Activated B cell treated with CpG ODN at 0.5 μM for 24 hours (primary cell): ENCODE measurements at places on chromosomes 5 and 9. TPM values are rescaled to one million over a fixed set of nuclear protein-coding genes. Genes with fewer than 3 reads are reported as not detected.

Gene RGS7BP
- total RNA-seq, result not detected in 2 replicates

Gene ARHGEF37
- 0.88 and 1.1 TPM in 2 replicates for total RNA-seq

Gene PCDHB15
- not detected in 2 replicates for total RNA-seq

Gene KIF3A
- 9.2 and 9.8 TPM in 2 replicates for total RNA-seq

DNA sequence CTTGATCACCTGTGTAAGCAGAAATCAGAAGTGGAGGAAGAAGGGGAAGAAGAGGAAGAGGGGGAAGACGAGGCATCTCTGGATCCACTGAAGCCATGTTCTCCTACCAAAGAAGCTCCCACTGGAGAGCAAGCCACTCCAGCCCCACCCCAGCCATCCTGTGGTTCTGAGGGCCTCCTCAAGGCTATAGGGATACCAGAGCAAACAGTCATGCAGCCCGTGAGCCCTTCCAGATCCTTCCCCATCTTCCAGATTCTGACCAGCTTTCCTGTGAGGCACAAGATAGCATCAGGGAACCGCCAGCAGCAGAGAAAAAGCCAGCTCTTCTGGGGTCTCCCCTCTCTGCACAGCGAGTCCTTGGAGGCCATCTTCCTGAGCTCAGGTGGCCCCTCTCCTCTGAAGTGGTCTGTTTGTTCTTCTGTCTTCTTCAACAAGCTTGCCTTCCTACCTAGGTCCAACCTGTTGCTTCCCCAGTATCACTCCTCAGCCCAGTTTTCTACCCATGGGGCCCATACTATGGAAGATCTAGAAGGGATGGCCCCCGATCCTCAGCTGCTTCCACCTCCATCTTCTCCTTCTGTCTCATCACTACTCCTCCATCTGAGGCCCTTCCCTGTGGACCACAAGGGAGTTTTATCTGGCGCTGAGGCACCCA is 29.4 kb downstream of the VCP start:
- H3K4me1 ChIP-seq, result no peaks in the 10 kb centered on the region
- H3K27ac ChIP-seq, result no peak overlapping the region
- no peaks in the 10 kb centered on the region for H3K27me3 ChIP-seq
- DNase-seq, result no peak
- H3K36me3 ChIP-seq, result peaks cover 26% of the 10 kb centered on the region
- H3K4me3 ChIP-seq, result no peak overlapping the region

GRCh38 chr5:74304536-74304935 is 336.0 kb downstream of the ENC1 start:
- no peak for DNase-seq
- H3K27ac ChIP-seq, result no peak overlapping the region
- H3K36me3 ChIP-seq, result no peaks in the 10 kb centered on the region
- no peak overlapping the region for H3K4me3 ChIP-seq
- no peaks in the 10 kb centered on the region for H3K4me1 ChIP-seq

Gene MELK
- total RNA-seq, result 0.76 and 1.2 TPM in 2 replicates

Gene SLC35D2
- total RNA-seq, result 9.3 and 10.9 TPM in 2 replicates

GRCh38 chr5:36301858-36302603 is at the start of gene RANBP3L:
Gene RANBP3L, minus strand, starts transcription at chr5:36301902. Its CDS starts 486 bp downstream, at chr5:36301416.
- H3K27me3 ChIP-seq, result peaks cover 2% of the 10 kb centered on the region
- peaks cover 5% of the 10 kb centered on the region for H3K4me1 ChIP-seq
- H3K36me3 ChIP-seq, result no peaks in the 10 kb centered on the region
- H3K4me3 ChIP-seq, result no peak within 1 kb of the TSS

GRCh38 chr5:180624587-180624986 is 24.8 kb downstream of the FLT4 start:
- DNase-seq, result no peak
- no peak overlapping the region for H3K27ac ChIP-seq
- no peaks in the 10 kb centered on the region for H3K36me3 ChIP-seq
- H3K4me1 ChIP-seq, result no peaks in the 10 kb centered on the region
- H3K4me3 ChIP-seq, result no peak overlapping the region

DNA sequence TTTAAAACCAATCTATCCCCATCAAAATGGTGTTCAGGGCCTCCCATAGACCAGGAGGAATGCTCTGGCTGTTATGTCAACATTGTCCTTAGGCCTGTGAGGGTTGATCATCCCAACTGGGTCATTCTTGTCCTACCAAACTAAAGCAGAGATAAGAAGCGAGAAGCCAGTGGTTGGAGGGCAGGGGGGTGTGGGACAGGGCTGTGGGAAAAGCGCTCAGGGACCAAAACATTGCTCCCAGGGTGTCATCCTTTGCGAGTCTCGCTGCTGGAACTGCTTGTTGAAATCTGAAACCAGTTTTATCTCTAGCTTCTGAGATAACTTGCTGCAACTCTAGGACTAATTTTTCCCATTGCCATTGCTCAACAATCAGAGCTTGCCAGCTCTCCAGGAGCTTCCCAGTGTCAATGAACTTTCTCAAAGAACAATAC is 48.1 kb downstream of the SPATA31C2 start:
- no peaks in the 10 kb centered on the region for H3K4me1 ChIP-seq
- H3K27me3 ChIP-seq, result no peaks in the 10 kb centered on the region
- no peak overlapping the region for H3K27ac ChIP-seq
- H3K4me3 ChIP-seq, result no peak overlapping the region

Gene SPATA31A3
- not detected in 2 replicates for total RNA-seq

Gene SLC25A2
- 2.6 and 3.9 TPM in 2 replicates for total RNA-seq

Gene ACSL6
- total RNA-seq, result 0.05 and 0.20 TPM in 2 replicates

Gene TMEM252
- total RNA-seq, result not detected in 2 replicates

DNA sequence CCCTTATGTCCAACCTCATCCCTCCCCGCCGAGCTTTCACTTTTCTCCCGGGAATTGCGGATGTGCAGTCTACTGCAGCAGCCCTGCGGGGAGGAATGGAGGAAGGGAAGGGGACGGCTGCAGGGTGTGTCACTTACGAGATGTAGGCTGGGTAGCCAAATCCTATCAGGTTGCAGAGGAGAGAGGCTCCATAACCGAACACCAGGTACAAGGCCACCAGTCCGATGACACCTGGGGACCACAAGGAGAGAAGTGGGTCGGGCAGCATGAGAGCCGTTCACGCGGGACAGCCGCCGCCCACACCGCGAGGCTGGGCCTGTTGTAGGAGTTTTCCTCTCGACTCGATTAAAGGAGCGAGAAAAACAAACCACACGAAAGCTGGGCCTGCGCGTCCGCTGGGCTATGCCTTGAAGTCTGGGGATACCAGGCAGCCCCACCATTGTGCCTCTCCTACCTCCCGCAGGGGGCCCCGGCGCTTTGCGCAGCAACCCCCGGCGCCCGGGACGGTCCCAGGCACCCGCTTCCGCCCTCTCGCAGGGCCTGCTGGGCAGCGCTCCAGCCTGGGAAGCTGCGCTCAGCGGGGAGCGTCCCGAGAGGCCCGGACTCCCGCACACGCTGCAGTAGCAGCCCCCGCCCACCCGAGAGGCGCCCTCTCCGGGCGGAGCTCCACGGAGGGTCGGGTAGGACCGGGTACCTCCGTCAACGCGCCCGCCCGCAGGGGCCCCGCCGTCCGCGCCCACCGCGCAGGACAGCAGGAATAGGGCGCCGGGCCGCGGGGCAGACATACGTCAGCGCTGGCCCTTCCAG is 798 bp downstream of the REEP5 start:
- H3K27ac ChIP-seq, result peak overlapping the region; percentile 80
- H3K4me3 ChIP-seq, result peak overlapping the region; percentile 96
- peaks cover 38% of the 10 kb centered on the region for H3K36me3 ChIP-seq
- peak; percentile 61 for DNase-seq
- no peaks in the 10 kb centered on the region for H3K27me3 ChIP-seq

DNA sequence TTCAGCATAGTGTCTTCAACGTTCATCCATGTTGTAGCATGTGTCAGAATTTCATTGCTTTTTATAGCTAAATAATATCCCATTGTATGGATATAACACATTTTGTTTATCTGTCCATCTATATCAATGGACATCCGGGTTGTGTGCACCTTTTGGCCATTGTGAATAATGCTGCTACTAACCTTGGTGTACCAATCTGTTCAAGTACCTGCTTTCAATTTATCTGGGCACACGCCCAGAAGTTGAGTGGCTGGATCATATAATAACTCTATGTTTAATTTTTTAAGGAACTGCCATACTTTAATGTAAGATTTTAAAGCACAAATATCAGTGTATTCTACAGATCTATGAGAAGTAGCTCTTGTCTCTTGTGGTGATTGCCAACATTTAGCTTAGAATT is 43.5 kb downstream of the SCAI start:
- H3K27ac ChIP-seq, result no peak overlapping the region
- peaks cover 8% of the 10 kb centered on the region for H3K36me3 ChIP-seq
- no peaks in the 10 kb centered on the region for H3K27me3 ChIP-seq
- H3K4me3 ChIP-seq, result no peak overlapping the region
- H3K4me1 ChIP-seq, result no peaks in the 10 kb centered on the region
- DNase-seq, result no peak

Gene PHYHD1
- total RNA-seq, result 0.86 and 1.0 TPM in 2 replicates

- H3K4me1 ChIP-seq, result no peaks in the 10 kb centered on the region
- no peak overlapping the region for H3K27ac ChIP-seq
- DNase-seq, result no peak
- H3K27me3 ChIP-seq, result no peaks in the 10 kb centered on the region
Observed at GRCh38 chr5:174558190-174558589, 166.2 kb upstream of the MSX2 start.

DNA sequence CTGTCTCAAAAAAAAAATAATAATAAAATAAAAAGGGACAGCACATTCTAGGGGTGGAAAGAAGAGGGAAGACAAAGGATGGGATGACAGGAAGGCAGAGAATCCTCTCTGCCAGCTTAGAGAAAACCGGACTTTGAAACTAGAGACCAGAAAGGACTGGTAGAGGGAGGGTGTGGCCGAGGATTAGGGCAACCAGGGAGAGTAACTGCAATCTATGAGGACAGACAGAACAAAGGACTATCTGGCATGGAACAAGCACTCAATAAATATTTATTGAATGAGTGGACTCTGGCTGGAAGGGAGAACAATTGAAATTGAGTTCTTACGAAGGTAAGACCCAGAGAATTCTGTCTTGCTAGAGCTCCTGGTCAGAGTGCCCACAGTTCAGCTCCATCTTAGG is 2.4 kb downstream of the GBA2 start:
- H3K27ac ChIP-seq, result no peak overlapping the region
- peaks cover 48% of the 10 kb centered on the region for H3K4me1 ChIP-seq
- H3K36me3 ChIP-seq, result peaks cover 58% of the 10 kb centered on the region
- no peak for DNase-seq
- H3K4me3 ChIP-seq, result peak overlapping the region; percentile 90
- no peaks in the 10 kb centered on the region for H3K27me3 ChIP-seq

DNA sequence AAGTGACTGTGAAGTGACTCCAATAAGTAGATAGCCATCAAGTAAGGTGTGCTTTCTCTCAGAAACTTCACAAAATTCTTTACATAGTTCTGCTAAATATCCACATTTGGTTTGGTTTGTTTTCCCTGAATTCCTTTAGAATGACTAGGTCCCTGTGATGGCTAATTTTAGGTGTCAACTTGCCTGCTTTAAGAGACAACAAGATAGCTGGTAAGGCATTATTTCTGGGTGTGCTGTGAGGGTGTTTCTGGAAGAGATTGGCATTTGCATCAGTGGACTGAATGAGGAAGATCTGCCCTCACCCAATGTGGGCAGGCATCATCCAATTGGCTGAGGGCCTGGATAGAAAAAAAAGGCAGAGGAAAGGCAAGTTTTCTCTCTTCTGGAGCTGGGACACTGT is 8.3 kb upstream of the PTBP3 start:
- no peaks in the 10 kb centered on the region for H3K4me1 ChIP-seq
- no peaks in the 10 kb centered on the region for H3K36me3 ChIP-seq
- H3K27me3 ChIP-seq, result no peaks in the 10 kb centered on the region

DNA sequence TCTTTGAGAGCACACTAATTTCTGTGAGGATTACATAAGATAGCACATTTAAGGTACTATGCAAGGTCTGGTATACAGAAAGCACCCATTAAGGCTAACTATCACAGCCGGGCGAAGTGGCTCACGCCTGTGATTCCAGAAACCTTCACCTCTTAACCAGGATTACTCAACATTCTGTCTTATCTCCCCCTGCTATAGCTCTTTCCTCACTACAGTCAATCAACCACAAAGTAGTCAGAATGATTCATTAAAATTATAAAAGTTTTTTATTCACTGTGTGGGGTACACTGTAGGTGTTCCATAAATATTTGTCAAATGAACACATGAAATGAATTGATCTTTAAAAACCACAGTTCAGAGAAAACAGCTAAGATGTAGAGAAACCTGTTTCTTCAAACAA is 48.7 kb downstream of the CHD1 start:
- no peak overlapping the region for H3K4me3 ChIP-seq
- H3K4me1 ChIP-seq, result peaks cover 6% of the 10 kb centered on the region
- no peak overlapping the region for H3K27ac ChIP-seq
- H3K36me3 ChIP-seq, result peaks cover 85% of the 10 kb centered on the region
- DNase-seq, result no peak
- H3K27me3 ChIP-seq, result no peaks in the 10 kb centered on the region

- H3K4me3 ChIP-seq, result no peak overlapping the region
- H3K36me3 ChIP-seq, result no peaks in the 10 kb centered on the region
- no peaks in the 10 kb centered on the region for H3K27me3 ChIP-seq
Observed at GRCh38 chr5:153784277-153784676, 254.4 kb downstream of the FAM114A2 start.

GRCh38 chr9:96874947-96875460 is 20.7 kb upstream of the ZNF782 start:
- H3K36me3 ChIP-seq, result no peaks in the 10 kb centered on the region
- H3K4me3 ChIP-seq, result peak overlapping the region; percentile 85
- peaks cover 35% of the 10 kb centered on the region for H3K4me1 ChIP-seq
- no peak for DNase-seq
- no peak overlapping the region for H3K27ac ChIP-seq

- peaks cover 40% of the 10 kb centered on the region for H3K36me3 ChIP-seq
- no peak for DNase-seq
- peak overlapping the region; percentile 99 for H3K27ac ChIP-seq
- H3K4me3 ChIP-seq, result peak overlapping the region; percentile 98
- H3K4me1 ChIP-seq, result peaks cover 31% of the 10 kb centered on the region
- H3K27me3 ChIP-seq, result no peaks in the 10 kb centered on the region
Observed at GRCh38 chr9:113409481-113409880, 994 bp downstream of the POLE3 start.

DNA sequence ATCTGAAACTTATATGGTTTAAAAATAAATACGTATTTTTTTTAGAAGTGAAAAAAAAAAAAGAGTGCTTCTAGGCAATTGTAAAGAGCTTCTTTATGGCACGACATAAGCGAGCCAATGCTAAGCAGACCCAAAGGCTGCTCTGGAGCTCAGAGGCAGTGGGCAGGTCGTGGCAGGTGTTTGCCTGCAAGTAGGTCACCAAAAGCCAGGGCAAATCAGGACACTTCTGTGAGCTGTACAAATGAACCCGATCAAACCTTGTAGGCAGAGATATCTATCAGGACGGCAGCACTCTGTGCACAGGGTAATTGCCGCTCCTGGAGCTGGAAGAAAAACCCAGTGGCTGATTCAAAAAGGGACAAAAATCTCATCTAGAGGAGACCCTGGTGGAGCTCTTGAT is 75.9 kb downstream of the IRX2 start:
- no peaks in the 10 kb centered on the region for H3K4me1 ChIP-seq
- H3K4me3 ChIP-seq, result no peak overlapping the region
- no peak overlapping the region for H3K27ac ChIP-seq
- DNase-seq, result no peak

- no peaks in the 10 kb centered on the region for H3K27me3 ChIP-seq
- no peaks in the 10 kb centered on the region for H3K36me3 ChIP-seq
- no peak overlapping the region for H3K4me3 ChIP-seq
- no peaks in the 10 kb centered on the region for H3K4me1 ChIP-seq
Observed at GRCh38 chr5:79206541-79206940, 29.4 kb upstream of the JMY start.

- no peak overlapping the region for H3K4me3 ChIP-seq
- H3K27ac ChIP-seq, result no peak overlapping the region
- H3K27me3 ChIP-seq, result no peaks in the 10 kb centered on the region
- peaks cover 92% of the 10 kb centered on the region for H3K36me3 ChIP-seq
- peaks cover 13% of the 10 kb centered on the region for H3K4me1 ChIP-seq
Observed at GRCh38 chr9:123115146-123115913, 81.9 kb downstream of the GPR21 start.

GRCh38 chr9:19108038-19108437 is 5.3 kb upstream of the HAUS6 start:
- H3K27ac ChIP-seq, result no peak overlapping the region
- no peaks in the 10 kb centered on the region for H3K27me3 ChIP-seq
- no peak for DNase-seq
- H3K4me1 ChIP-seq, result no peaks in the 10 kb centered on the region
- no peaks in the 10 kb centered on the region for H3K36me3 ChIP-seq

Gene WNT8A
- total RNA-seq, result not detected in 2 replicates
